ENCODE measurements at places on chromosomes 16 and 17.

- DNase-seq: peak; percentile 89
Measured at GRCh38 chr17:19248928-19249574, 11.9 kb downstream of the EPN2 start.

- DNase-seq: no peak
Measured at GRCh38 chr17:76200354-76200753, 39.9 kb downstream of the RNF157 start.

GRCh38 chr17:77433385-77434135 lies 292.8 kb downstream of the SEC14L1 start:
- DNase-seq: peak; percentile 76

- no peak for DNase-seq
Measured at GRCh38 chr16:49022351-49022963, 259.2 kb downstream of the CBLN1 start.

GRCh38 chr16:51407199-51407598 lies 256.1 kb upstream of the SALL1 start:
- DNase-seq: no peak

GRCh38 chr16:981695-982144 lies at the start of gene SOX8:
Gene SOX8, plus strand, starts transcription at chr16:981770. Its CDS starts 153 bp downstream, at chr16:981923.
- DNase-seq: no peak

- no peak for DNase-seq
Measured at GRCh38 chr16:9039210-9039609, 52.2 kb upstream of the HAPSTR1 start.

DNA sequence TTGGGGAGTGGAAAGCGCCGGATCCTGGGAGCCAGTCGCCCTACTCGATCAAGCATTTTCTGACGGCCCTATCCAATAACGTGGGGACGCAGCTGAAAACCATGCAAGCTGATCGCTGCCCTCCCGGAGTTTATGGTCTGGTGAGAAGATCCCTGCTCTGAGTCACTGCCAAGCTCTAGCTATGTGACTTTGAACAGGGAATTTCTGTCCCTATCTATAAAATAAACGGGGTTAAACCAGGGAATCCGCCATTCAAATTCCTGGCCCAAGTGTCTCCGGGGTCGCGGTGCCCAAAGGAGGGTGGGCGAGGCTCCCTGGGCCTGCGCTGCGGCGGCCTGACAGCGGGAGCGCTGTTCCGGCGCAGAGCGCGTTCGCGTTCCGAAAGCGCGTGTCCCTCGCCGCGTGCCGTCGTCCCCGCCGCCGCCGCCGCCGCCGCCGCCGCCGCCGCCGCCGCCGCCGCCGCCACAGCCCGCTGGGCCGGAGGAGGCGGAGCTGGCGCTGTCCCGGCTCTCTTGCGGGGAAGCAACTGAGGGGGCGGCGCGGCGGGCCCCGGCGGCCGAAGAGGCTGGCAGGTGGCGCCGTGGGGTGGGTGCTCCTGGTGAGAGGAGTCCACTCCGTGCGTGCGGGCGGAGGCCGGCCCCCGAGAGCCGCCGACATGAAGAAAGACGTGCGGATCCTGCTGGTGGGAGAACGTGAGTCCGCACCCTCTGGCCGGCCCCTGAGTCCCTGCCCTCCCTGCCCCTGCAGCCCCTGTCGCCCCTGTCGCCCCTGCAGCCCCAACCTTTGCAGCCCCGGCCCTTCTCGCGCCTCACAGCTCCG lies at the start of gene RHOT1:
TSS of gene RHOT1 (plus strand) at position 465 of the 819 bp plus-strand sequence. CDS start at position 656, 191 bp downstream.
- DNase-seq: peak; percentile 87

GRCh38 chr16:86029131-86029741 lies 130.3 kb downstream of the IRF8 start:
- DNase-seq: no peak

DNA sequence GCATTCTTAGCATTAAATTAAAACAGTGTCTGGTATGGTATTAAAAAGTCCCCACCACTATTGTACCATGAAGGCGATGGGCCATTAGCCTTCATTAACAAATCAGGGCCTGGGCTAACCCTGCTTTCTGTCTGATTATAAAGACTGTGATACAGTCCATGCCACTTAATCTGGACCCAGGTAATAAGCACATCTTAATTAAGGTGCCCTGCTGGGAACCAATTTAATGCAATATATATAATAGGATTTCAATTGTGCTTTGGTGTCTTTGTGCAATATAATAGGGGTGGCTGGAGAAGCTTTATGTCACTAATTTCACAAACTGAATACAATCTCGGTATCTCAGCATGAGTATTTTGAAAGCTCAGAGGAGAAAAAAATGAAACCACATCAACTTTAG lies 64.4 kb upstream of the CDH8 start:
- no peak for DNase-seq

DNA sequence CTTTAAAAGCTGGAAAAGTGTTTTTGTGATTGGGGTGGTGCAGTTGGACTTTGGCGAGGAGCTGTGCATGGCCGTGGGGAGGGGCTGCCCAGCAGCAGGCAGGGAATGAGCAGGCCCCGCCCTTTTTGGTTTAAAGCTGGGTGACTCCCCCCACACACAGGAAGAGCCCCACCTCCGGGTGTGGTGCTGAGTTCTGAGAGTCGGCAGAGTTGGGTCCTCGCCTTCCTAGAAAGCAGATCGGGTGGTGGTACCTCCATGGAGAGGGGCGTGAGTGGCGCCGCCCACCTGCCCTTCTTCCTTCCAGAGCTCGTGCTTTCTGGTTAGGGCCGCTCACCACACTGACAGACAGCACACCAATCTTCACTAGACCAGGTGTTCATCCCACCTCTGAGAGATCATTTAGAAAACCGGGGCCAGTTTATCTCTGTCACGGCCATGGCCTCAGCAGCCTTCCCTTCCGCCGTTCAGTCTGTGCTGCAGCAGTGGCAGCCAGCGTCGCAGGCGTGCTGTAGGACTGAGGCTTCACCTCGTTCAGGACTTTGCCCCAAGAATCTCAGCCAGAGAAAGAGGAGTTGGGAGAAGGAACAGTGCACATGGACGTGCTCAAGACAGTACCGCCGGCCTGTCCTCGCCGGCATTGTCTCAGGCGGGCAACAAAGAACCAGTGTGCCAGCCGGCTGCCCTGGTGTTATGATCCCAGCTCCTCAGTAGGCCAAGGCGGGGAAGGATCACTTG lies 144.0 kb upstream of the CHMP6 start:
- no peak for DNase-seq

Data from GM03348 (cell line).